D721Med (cell line): ENCODE measurements at places on chromosomes 3 and 15.

- no peak for DNase-seq
Measured at GRCh38 chr3:193711523-193711963, 118.5 kb downstream of the OPA1 start.

DNA sequence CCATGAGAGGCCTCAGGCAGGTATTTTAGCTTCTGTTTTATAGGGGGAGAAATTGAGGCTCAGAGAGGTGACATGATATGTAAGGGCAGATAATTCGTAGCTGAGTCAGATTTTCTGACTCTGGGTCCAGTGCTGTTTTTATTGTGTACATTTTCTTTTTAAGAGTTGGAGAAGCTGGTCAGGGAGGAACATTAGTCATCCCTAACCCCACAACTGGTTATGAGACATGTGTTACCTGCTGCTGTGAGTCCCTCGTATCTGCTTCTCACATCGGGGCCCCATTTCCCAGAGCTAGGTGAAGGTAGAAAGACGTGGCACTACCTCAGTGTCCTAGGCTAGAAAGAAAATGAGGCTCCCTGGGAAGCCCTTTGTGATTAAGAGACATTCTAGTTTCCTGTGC is 28.6 kb downstream of the GALNT15 start:
- DNase-seq = no peak

- DNase-seq = no peak
Measured at GRCh38 chr3:152202976-152203626, 65.6 kb upstream of the MBNL1 start.

DNA sequence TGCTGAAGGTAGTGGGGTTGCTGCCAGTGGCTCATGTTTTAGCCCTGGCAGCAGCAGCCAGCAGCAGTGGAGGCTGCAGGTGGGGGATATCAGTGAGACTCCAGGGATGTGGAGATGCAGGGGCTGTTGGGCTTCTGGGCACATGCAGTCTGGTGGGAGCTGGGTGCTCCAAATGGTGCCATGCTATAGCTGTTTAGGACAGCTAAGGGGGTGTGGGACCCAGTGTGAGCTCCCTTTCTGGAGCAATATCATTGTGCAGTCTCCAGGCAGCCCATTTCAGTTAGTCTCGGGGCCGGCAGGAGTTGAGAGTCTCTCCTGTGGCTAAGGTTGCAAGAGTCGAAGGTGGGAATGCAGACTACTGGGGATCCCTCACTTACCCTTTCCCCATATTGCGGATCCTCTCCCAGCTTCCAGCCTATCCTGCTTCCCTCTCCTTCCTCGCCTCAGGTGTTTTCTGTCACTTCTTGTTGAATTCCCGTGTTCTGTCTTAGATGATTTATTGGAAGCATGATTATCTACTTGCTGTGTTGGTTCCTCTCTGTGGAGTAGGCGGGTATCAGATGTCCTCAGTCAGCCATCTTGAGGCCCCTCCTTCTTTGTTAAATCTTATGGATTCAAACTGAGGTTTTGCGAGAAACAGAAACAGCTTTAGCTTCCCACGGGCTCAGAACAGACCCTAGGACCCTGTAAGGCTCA is 112.0 kb downstream of the FAM43A start:
- DNase-seq = no peak

DNA sequence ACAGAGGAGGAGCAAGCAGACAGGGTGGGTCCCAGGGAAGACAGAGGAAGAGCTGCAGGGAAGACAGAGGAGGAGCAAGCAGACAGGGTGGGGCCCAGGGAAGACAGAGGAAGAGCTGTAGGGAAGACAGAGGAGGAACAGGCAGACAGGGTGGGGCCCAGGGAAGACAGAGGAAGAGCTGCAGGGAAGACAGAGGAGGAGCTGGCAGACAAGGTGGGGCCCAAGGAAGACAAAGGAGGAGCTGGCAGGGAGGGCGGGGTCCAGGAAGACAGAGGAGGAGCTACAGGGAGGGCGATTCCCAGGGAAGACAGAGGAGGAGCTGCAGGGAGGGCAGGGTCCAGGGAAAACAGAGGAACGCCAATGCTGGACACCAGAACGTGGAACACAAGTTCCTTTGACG is 66.5 kb downstream of the PLXNA1 start:
- DNase-seq = no peak

GRCh38 chr3:182947888-182948287 is 32.5 kb downstream of the DCUN1D1 start:
- DNase-seq = no peak

DNA sequence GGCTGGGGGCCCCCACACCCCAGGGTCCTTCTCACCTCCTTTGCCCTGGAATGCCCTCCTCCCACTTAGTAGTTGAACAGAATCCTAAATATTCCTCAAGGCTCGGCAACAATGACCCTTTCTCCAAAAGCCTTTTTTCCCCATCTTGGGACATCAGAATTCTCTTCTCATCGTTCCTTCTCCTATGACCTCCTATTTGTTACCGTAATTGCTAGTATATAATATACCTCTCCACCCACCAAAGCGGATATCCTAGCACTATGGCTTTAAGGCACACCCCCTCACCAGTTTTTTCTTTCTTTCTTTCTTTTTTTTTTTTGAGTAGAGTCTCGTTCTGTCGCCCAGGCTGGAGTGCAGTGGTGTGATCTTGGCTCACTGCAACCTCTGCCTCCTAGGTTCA is 16.8 kb downstream of the HDAC11 start:
- DNase-seq = no peak

- DNase-seq = no peak
Measured at GRCh38 chr3:5186089-5186857, 1.2 kb upstream of the EDEM1 start.

GRCh38 chr3:109021556-109021955 is 67.9 kb upstream of the GUCA1C start:
- no peak for DNase-seq

DNA sequence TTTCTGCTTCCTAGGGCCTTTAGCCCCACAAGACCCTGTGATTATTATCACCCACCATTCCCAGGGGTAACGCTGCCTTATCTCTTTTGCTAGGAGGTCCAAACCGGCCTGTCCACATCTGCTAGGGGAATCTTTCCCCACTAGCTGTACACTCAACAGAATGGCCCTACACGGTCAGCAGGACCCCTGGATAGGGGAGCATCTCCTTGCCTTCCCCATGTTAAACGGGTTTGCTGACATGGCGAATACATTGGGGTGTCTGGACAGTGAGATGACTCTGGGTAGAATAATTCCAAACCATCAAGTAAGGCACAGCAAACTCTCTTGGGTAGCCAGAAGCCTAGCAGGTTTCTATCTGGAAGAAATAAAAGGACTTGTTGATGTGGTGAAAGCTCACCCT is 702 bp downstream of the TRAIP start:
- DNase-seq = no peak

DNA sequence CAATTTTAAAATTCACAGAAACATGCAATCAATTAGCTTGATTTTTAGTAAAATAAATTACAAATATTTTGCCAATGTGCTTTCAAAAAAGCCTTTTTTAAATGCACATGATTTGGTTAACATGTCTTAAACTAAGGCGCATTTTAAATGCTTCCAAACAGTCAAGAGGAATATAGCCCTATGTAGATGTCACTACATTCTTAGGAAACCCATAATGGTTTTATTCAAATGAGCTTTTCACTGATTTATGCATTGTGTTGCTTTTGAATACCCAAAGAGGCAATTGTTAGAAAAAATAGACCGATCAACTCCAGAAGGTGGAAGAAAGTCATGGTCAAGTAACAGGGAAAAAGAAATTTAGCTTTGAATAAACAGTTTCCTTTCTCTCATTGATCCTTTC is 366.9 kb upstream of the PPP2R3A start:
- no peak for DNase-seq

DNA sequence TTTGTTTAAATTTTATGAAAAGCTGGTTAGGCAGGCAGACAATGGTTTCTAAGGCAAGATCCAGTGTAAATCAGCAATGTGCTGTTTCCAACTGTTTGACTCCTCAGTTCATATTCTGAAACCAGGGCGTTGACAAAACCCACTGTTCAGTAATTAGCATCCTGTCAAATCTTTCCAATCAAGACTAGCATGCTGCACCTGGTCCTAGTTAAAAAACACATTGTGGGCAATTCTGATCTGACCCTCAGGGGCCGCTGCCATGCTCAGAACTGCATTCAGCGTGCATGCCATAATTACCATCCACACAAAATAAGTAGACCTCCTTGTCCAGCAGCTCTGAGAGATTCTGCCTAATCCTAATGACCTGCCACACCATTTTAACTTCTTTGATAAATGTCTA is 20.9 kb upstream of the RBP1 start:
- DNase-seq = no peak

DNA sequence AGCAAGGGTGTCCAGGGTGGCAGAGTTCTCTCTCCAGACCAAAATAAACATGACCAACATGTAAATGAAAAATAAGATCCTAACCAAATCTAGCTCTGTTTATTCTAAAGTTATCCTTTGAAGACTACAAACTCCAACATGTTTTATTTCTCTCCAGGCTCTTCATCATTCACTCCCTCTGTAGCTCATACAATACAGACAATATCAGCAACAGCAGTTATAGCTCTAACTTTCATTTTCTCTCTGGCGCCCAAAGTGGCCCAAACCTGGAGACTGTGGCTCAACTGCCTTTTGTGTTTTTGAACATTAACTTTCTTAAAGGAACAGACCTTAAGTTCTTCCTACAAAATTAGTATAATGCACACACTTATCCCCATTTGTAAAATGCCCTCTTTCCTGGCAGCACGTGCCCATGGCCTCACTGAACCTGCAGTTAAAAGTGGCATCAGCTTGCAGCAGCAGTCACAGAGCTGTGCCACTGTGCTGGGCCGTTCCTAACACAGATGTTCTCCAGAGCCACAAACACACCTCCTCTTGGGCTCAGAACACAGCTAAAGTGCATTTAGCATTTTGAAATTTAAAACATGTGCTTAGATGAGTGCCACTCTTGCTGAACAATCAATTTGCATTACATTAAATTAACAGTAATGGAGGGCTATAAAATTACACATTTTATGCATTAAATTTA is 91.9 kb downstream of the RORA start:
- no peak for DNase-seq

- DNase-seq = no peak
Measured at GRCh38 chr3:41210966-41211365, 11.7 kb downstream of the CTNNB1 start.

DNA sequence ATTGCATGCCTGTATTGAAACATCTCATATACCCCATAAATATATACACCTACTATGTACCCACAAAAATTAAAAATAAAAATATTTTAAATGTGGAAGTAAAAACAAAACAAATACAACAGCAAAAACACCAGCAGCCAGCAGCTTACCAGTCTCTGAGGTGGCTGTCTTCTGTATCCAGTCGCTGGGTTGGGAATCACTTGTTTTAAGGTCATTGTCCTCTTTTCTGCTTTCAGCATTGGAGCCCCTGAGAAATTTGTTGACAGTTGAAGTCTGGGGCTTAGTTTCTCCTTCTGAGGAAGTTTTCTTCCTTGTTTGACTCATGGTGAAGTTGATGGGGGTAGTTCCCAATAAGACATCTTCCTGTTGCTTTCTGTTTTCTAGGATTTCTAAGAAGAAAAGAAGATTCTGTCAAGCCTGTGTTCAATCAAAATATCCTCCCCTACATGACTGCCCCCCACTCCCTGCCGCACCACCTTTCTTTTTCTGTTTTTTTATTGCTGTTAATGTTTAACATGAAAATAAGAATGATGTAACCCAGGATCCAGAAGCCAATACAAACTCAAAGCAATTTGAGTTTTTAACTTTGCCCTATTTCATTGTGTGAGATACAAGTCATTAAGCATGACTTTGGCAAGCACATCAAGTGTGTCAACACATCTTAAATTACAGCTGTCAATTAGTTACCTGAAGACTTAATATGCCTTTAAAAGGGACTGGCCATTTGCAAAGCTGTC is at the start of gene LRRC31:
Gene LRRC31 (minus strand): TSS at position 452 of the 737 bp plus-strand sequence. CDS start 128 bp downstream, at position 324.
- no peak for DNase-seq

DNA sequence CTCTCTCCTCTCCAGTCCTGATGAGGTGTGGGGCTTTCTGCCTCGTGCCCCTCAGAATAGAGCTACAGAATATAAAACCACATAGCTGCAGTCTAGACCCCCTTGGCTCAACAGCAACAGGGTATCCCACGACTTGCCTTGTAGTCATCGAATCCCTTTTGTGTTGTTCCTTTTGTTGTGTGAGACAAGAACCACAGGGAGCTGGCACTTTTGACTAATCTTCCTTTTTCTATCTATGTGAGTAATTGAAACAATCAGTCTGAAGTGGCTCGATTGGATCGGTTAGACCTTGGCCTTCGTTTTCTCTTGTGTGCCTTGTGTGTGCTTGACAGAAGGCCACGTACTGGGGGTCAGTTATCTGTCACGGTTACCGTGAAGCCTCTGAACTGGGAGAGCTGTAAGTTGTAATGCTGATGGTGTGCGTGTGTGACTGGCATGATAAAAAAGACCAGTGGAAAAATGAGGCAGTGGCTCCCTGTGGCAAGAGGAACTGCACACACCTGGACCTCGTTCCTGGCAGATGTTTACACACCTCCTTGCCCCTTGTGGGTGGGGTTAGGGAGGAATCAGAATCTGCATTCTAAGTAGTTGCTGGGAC is 23.2 kb upstream of the IQCF6 start:
- no peak for DNase-seq

GRCh38 chr15:53414167-53414566 is 345.3 kb downstream of the WDR72 start:
- DNase-seq = no peak

- no peak for DNase-seq
Measured at GRCh38 chr15:81336568-81336967, 12.6 kb upstream of the STARD5 start.

GRCh38 chr15:91711384-91712033 is 142.0 kb upstream of the SLCO3A1 start:
- DNase-seq = no peak

GRCh38 chr15:71651750-71652186 is 158.6 kb upstream of the NR2E3 start:
- no peak for DNase-seq

DNA sequence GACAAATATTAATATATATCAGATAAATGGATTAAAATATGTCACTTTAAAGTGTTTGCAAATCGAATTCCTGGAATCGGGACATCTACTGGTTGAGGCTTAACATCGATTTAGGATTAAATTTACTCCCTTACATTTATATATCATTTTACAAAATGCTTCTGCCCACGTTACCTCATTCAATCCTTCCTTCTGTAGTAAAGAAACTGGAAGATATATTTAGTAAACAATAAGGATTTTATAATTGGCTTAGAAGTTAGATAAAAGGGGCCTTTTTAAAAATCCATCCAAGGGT is 1.3 kb downstream of the CLPX start:
- DNase-seq = no peak

DNA sequence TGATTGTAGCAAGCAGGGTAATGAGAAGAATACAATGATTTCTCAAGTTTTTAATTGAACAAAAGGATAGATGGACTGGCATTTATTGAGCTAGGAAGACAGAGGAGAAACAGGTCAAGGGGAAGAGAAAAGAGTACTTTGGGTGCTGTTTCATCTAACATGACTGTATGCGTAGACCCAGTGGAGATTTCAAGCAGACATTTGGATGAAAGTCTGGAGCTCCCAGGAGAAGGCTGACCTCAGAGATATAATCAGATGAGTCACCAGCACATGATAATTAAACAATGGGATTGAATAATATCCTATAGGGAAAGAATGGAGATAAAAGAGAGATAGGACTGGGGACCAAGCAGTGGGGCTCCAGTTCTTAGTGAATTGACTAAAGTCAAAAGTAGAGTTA is 194.9 kb downstream of the ARRDC4 start:
- DNase-seq = no peak

GRCh38 chr3:127735767-127736693 is 63.3 kb downstream of the ABTB1 start:
- no peak for DNase-seq

GRCh38 chr3:156298014-156298413 is 177.6 kb downstream of the KCNAB1 start:
- DNase-seq = no peak

GRCh38 chr3:188888321-188889053 is 283.3 kb upstream of the TPRG1 start:
- DNase-seq = no peak
